Fibroblast of skin of back (primary cell): ENCODE measurements at places on chromosomes 11 and 22.
A peak's percentile ranks its signal among the peaks of the same experiment; 100 is the strongest.

DNA sequence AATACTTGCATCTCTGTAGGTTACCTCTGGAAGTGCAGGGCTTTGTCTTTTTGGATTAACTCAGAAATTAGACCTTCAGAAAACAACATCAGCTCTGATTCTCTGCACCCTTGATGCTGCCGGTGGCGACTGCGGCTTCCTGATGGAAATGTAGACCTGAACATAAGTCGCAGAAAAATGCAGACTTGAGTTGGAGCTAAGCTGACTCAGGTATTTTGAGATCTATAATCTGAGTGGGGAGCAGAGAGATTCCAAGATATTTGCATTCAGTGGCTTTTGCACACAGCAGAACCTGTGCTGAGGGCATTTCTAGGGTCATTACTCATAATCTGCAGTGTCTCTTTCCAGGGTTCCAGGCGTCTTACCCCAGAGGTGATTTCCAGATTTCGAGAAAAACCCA lies 18.7 kb upstream of the NFAM1 start:
- DNase-seq = no peak

GRCh38 chr11:130550150-130550549 lies 101.7 kb downstream of the ADAMTS15 start:
- no peak for DNase-seq

DNA sequence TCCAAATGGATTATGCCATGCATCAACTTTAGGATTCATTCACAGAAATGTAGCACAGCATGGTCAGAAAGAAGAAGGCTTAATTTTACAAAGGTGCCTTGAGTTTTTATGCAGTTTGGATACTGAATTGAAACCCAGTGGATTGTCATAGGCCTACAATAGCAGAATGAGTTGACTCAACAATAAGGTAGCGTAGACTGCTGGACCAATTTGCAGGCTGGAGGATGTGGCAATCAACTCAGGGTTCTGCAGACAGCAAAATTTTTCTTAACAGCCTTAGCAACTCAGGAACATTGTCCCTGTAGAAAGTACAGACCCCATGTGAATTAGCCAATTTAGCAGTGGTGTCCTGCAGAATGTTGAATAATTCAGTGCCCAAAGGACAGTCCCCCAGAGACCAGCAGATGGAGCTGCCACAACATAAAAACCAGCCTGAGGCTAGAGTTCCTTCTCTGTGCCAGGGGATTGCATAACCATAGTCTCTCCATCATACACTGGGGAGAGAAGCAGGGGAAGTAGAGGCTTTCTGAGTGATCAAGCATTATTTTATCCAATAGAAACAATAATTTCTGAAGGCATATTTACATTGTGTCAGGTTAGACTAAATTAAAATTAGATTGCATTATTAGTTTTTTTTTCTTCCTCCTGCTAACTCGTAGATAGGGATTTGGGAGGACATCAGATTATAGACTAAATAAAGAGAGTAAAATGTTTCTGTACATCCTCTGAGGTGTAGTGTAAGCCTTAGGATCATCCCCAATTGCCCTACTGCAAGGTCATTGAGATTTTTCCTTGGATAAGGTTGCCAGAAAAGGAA lies 20.3 kb upstream of the MRPL17 start:
- DNase-seq = peak; percentile 64

DNA sequence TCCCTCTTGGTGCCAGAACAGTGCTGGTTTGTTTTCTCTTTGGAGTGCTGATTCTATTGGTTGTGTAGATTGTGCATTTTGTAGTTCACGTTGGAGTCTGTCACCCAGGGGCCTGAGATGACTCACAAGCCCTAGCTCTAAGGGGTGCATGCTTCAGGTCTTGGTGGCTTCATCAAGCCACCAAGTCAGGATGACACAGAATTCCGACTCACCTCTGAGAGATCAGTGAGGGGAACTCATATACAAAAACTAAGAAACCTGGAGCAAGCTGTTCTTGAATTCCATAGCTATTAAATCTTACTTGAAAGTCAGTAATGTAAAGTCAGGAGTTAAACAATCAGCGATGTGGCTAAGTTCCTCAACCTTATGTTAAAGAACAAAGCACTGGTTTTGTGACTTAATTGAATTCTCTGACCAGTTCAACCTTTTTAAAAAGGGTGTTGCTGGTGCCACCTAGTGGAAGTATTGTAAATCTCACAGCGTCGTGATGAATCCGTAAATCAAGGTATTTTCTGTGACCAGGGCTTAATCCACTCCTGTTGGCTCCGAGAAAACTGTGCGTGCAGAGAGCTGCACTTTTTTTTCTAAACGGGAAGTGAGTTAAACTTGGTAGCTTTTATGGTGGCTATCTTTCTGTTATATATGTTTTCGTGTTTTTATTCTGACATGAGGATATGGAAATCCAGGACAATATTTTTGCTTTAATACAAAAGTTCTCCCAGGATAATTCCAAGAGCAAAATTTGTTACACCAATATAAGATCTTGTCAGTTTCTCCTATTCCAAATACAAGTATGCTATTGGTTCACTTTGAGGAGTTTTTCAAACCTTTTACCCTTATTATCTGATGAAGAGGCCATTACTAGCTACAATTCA lies 14.6 kb downstream of the MMP13 start:
- peak; percentile 72 for DNase-seq

DNA sequence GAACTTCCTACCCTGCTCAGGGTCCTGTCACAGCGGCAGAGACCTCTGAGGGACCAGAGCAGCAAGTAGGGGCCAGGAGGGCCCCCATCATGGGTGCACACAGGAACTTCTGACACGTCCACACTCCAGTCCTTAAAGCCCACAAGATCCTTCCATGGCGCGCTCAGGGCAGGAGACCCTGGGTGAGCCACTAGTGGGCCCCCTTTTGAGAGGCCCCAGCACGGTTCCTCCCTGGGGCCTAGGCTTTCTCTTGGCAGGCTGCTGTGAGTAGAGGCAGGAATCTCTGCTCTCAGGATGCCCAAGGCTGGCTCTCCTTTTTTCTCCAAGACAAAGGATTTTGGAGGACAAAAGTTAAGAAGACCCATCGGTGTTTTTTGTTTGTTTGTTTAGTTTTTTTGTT lies 22.4 kb downstream of the RPS6KA4 start:
- no peak for DNase-seq

DNA sequence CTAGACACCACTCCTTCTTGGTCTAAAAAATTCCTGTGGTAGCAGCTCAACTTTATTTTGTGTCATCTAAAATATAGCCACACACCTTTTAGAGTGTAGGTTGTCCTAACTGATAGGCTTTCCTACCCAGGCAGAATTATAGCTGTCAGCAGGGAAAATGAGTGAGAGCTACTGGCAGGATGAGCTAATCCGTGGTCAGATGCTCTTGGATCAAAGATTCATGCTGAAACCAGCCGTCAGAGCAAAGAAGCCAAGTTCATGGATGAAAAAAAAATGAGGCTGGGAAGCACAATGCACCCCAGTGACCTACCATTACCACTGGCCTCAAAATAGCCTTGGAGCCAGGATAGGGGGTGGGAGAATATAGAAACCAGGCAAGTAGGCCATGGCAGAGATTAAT lies 113.1 kb upstream of the BLID start:
- no peak for DNase-seq
